Activated T-cell treated with anti-CD3 and anti-CD28 coated beads, Interleukin-2, amount 50 U/mL, for 1 hour (primary cell): ENCODE measurements at places on chromosomes 4 and X.

- DNase-seq = no peak
These were observed 64.2 kb downstream of the PPP2R2C start for GRCh38 chr4:6408263-6408662.

GRCh38 chrX:111353793-111354192 lies 58.2 kb downstream of the DCX start:
- DNase-seq = no peak

- no peak for DNase-seq
These were observed at the start of gene CLDN22 for GRCh38 chr4:183320211-183321059. CLDN22 (minus strand) TSS chr4:183320276; CDS start chr4:183320218, 58 bp downstream.

- DNase-seq = no peak
These were observed 47.9 kb downstream of the TET2 start for GRCh38 chr4:105194328-105195231.

GRCh38 chrX:123487236-123487635 lies 245.6 kb downstream of the THOC2 start:
- DNase-seq = no peak

DNA sequence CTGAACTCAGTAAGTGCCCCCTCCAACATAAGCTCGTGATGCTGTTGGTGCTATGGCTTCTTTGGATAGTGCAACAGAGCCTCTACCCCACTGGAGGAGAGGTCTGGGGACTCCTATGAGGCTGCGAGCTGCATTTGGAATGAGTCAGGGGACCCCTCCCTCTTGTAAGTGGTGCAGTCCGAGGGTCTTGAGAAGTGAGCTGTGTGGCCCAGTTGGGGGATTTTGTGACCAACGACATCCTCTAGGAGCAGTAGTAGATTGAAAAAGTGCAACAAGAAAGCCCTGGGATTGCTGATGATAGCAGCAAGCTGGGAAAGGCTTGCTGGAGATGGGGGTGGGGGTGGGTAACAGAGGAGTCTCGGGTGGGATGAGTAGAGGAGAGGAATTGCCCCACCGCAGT lies 3.1 kb downstream of the FRMPD3 start:
- DNase-seq = no peak

- DNase-seq = no peak
These were observed 62.2 kb downstream of the ANXA3 start for GRCh38 chr4:78613522-78614321.

- DNase-seq = no peak
These were observed 37.4 kb downstream of the GPR143 start for GRCh38 chrX:9728261-9728660.

GRCh38 chr4:45578874-45579273 lies 545.0 kb downstream of the GABRG1 start:
- DNase-seq = no peak

- no peak for DNase-seq
These were observed 788.0 kb downstream of the C4orf33 start for GRCh38 chr4:129883996-129884395.

DNA sequence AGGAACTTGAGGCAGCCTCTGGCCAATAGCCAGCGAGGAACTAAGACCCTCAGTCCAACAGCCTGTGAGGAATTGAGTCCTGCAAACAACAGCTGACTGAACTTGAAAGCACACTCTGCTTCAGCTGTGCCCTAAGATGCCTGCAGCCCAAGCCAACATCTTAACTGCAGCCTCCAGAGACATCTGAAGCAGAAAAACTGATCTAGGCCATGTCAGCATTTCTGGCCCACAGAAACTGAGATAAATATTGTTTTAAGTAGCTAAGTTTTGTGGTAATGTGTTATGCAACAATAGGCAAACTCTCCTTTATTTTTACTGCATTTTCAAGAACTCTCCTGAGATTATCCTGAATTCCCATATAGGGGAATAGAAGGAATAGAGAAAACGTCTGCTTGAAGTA lies 24.4 kb upstream of the PIGA start:
- no peak for DNase-seq

- no peak for DNase-seq
These were observed 40.4 kb downstream of the FOXR2 start for GRCh38 chrX:55663584-55663983.

- no peak for DNase-seq
These were observed 569.4 kb downstream of the BCOR start for GRCh38 chrX:39528161-39528916.

DNA sequence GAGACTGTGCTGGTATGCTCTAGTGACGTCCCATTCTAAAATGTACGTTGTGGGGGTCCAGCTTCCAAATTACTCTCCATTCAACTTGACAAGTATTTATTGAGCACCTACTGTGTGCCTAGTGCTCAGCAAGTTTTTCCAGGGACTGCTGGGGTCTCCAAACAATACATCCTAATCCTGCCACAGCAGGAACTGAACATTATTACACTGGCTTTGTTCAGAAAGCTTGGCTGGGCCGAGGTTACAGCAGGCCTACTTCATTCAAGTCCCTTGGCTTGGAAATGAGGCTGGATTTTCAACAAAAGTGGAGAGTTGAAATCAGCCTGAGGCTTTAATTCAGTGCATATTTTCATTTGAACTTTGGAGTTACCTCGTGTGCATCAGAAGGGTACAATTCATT lies 78.0 kb downstream of the GUCY2F start:
- no peak for DNase-seq

- no peak for DNase-seq
These were observed 52.4 kb upstream of the GUCY1A1 start for GRCh38 chr4:155614111-155614762.

GRCh38 chr4:6924361-6924779 lies 14.7 kb downstream of the TBC1D14 start:
- no peak for DNase-seq

GRCh38 chrX:155767876-155768769 lies 113.0 kb upstream of the VAMP7 start:
- no peak for DNase-seq

DNA sequence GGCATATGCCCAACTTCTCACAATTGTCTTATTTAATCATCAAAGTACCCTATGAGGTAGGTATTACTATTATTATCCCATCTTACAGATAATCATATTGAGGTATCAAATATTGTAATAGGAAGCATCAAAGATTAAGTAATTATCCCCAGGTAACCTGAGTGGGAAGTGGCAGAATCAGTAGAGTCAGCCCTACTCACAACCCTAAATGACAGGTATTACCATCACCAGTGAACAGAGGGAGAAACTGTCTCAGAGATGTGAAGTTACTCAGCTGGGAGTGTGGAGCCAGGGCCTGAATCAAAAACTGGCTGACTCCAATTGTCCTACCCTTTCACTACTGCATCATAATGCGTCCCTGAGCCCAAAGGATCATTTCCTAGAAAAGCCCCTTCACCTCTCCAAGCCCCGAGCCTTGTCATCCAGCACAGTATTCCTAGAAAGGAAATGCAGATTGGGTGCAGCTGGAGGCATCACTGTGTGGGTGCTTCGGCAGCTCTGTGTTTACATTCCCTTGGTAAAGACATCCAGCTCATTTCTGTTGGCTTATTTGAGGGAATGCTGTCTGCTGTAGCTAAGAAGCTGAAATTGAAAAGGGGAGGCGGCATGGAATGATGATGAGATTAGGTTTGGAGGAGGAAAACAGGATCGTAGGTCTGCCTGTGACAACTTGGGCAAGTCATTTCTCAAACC lies 72.8 kb downstream of the DHX15 start:
- no peak for DNase-seq

GRCh38 chr4:144371485-144371884 lies 231.0 kb upstream of the GYPA start:
- no peak for DNase-seq

GRCh38 chrX:13024986-13025385 lies 19.4 kb downstream of the FAM9C start:
- DNase-seq = no peak

- no peak for DNase-seq
These were observed 24.0 kb downstream of the HAND2 start for GRCh38 chr4:173505924-173506518.

- no peak for DNase-seq
These were observed 76.2 kb downstream of the LNX1 start for GRCh38 chr4:53515076-53515475.

- no peak for DNase-seq
These were observed at the start of gene TLR3 for GRCh38 chr4:186068581-186069348. TLR3 (plus strand) TSS chr4:186069156; CDS start chr4:186076620, 7,464 bp downstream.

GRCh38 chr4:88219099-88219498 lies 60.7 kb upstream of the ABCG2 start:
- DNase-seq = no peak

DNA sequence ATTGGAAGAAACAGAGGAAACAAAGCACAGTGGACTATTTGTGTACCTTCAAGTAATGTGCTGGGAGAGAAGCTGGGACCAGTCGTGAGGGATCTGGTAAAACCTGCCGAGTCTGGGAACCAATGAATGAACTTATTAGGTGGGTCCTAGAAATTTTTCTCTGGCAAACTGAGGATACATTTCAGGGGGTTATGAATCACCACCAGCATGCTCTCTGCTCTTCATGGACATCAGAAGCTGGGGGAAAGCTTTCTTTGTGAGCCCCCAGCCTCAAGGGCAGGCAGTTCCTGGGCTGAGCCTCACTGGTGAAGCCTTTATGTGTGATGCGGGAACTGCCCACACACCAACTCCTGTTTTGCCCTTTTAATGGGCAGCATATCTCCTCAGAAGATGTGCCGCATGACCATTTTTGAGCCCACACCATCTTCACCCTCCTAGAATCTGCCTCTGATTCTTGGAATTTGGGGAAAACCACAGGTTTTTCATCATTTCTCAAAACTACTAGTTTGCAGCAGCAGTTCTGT lies 95.4 kb upstream of the ENPP6 start:
- no peak for DNase-seq

DNA sequence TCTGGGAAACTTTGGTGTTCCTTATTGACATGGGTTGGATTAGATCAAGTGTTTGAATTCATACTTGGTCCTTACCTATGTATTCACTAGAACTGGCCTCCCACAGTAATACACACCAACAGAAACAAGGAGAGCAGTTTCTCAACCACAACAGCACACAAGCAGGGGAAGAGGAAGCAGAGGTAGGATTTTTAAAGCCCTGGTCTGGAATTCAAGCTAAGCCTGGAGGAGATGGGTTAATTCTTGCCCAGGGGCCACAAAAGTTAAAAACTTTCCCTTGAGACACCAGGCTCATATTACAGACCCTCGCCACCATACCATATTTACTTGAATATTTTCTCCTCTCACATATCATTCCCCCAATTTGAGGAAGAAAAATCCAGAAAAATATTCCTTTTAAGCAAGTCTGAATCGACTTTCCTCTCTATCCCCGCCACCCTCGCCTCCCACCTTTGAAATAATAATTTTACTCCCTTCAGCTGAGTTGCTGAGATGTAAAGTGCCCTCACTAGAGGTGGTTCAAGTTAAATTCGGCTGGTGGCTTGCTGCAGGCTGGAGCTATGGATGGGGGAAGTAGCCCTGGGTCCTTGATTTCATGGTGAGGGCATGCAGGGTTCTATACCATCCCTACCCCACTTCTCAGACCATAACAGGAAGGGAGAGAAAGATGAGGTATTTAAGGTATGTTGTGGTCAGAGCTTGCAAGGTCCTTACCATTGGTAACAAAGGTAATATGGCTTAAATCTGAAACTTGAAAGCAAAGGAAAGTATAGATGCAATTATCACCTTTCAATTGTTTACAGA lies 440.2 kb downstream of the INPP4B start:
- no peak for DNase-seq

- DNase-seq = no peak
These were observed at the start of gene LPAR4 for GRCh38 chrX:78747489-78747888. LPAR4 (plus strand) TSS chrX:78747720; CDS start chrX:78754870, 7,150 bp downstream.

DNA sequence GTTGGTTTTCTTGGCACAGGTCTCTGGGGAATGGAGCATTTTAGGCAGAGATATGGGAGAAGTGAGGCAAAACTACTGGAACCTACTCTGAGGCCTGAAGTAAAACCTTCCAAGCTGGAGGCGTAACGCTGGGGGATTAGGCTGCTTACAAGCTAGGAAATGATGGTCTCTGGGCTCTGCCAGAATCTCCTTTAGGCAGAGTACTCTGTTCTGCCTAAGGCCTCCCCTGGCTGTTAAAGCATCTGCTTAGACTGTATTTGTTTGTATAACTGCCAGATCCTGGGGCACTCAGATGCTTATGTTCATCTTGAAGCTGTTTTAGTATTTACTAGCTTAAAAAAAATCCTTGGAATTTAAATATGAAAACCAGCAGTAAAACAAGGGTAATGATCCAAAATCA lies 822.2 kb downstream of the RPA4 start:
- DNase-seq = no peak

DNA sequence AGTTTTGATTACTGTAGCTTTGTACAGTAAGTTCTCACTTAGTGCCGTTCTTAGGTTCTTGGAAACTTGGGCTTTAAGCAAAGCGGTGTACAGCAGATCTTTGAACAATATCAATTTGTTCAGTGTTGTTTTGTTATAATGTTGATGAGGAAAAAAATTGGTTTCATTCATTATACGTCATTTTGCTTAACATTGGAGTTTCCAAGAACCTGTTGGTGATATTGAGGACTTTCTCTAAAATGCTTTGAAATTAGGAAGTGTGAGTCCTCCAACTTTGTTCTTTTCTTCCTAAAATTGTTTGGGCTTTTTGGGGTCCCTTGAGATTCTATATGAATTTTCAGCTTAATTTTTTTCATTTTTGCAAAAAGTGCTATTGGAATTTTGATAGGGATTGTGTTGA lies 49.1 kb downstream of the STAG2 start:
- no peak for DNase-seq

GRCh38 chr4:139167774-139168444 lies 9.1 kb downstream of the ELF2 start:
- DNase-seq = no peak
